Activated CD8-positive, alpha-beta T cell treated with anti-CD3 and anti-CD28 coated beads, Interleukin-2, amount 10 ng/mL, durations not matched to agents 7 days and 5 days (primary cell): ENCODE measurements at places on chromosomes 12 and 14. TPM values are rescaled to one million over a fixed set of nuclear protein-coding genes. Genes with fewer than 3 reads are reported as not detected.

- H3K4me1 ChIP-seq = peaks cover 18% of the 10 kb centered on the region
- no peak overlapping the region for H3K27ac ChIP-seq
- no peak overlapping the region for H3K4me3 ChIP-seq
Measured at GRCh38 chr14:58574623-58575022, 63.1 kb upstream of the DACT1 start.

DNA sequence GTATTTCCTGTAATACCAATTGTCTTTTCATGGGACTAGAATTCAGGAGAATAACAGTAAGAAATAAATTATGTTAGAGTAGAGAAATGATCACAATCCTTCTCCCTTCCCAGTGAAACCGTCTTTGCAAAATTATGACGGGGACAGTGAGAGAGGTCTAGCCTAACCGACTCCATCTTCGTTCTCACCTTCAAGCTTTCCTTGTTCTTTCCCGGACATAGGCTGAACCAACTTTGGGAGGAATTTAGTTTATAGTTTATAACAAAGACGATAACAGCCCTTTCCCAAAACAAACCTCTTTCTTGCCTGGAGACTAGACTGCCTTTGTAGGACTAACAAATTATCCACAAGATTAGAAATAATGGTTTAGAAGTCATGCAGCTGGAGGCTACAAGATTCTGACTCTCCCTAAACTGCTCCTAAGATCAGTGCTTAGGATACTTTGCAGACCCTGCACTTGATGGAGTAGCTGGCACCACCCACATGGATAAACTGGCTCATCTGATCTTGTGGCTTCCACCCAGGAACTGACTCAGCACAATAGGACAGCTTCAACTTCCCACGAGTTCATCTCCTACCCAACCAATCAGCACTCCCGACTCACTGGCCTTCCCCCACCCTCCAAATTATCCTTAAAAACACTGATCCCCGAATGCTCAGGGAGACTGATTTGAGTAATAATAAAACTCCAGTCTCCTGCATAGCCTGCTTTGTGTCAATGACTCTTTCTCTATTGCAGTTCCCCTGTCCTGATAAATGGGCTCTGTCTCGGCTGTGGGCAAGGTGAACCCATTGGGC, 521.2 kb upstream of the TBX3 start:
- H3K4me1 ChIP-seq = no peaks in the 10 kb centered on the region
- no peak overlapping the region for H3K27ac ChIP-seq
- DNase-seq = no peak
- H3K27me3 ChIP-seq = no peaks in the 10 kb centered on the region
- no peak overlapping the region for H3K4me3 ChIP-seq

DNA sequence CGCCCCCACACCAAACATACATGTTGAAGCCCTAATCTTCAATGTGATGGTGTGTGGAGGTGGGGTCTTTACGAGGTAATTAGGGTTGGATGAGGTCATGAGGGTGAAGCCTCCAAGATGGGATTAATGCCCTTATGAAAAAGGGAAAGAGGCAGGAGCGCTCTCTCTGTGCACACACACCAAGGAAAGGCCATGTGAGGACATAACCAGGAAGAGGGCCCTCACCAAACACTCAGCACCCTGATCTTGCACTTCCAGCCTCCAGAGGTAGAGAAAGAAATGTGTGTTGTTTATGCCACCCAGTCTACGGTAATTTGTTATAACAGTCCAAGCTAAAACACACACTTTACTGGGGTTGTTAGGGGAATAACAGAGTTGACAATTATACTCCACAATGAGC, 14.6 kb upstream of the PITPNM2 start:
- DNase-seq = no peak
- H3K27ac ChIP-seq = no peak overlapping the region
- no peak overlapping the region for H3K4me3 ChIP-seq
- H3K27me3 ChIP-seq = no peaks in the 10 kb centered on the region
- H3K4me1 ChIP-seq = no peaks in the 10 kb centered on the region
- H3K36me3 ChIP-seq = peaks cover 58% of the 10 kb centered on the region

- H3K4me3 ChIP-seq = no peak overlapping the region
- DNase-seq = no peak
- peaks cover 31% of the 10 kb centered on the region for H3K27me3 ChIP-seq
- peaks cover 9% of the 10 kb centered on the region for H3K4me1 ChIP-seq
Measured at GRCh38 chr12:2648406-2648805, 146.4 kb upstream of the FKBP4 start.

- H3K27ac ChIP-seq = no peak overlapping the region
- H3K27me3 ChIP-seq = no peaks in the 10 kb centered on the region
- no peak overlapping the region for H3K4me3 ChIP-seq
- no peak for DNase-seq
- H3K4me1 ChIP-seq = no peaks in the 10 kb centered on the region
Measured at GRCh38 chr12:3307389-3307788, 183.6 kb upstream of the PRMT8 start.

- no peaks in the 10 kb centered on the region for H3K27me3 ChIP-seq
- no peak for DNase-seq
- H3K4me3 ChIP-seq = no peak overlapping the region
- H3K4me1 ChIP-seq = peaks cover 79% of the 10 kb centered on the region
- H3K36me3 ChIP-seq = peaks cover 41% of the 10 kb centered on the region
Measured at GRCh38 chr12:89236748-89237383, 115.4 kb downstream of the DUSP6 start.

DNA sequence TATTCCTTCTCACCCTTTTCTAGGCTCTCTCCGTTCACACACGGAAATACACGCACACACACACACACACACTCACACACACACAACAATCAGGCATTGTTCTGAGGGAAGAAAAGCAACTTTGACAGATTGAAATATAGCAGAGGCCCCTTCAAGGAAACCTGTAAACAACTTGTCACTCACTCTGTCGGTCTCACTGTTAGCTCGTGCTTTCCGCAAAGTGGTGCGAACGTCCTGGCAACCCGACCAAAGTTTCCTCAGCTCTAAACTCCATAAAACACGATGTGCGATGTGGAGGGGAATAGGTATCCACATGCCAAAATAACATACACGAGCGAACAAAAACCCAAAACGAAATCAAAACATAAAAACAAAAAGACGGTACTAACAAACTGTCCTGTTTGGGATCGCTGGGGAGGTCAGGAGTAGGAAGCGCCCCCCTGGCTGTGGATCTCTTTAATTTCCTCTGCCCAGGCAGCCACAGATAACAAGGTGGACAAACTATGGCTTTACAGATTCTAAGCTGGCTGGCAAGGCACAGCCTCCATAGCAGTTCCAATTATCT, 822 bp upstream of the SOX5 start:
- H3K4me3 ChIP-seq = no peak overlapping the region
- DNase-seq = no peak
- H3K27ac ChIP-seq = no peak overlapping the region
- H3K4me1 ChIP-seq = no peaks in the 10 kb centered on the region
- no peaks in the 10 kb centered on the region for H3K27me3 ChIP-seq

DNA sequence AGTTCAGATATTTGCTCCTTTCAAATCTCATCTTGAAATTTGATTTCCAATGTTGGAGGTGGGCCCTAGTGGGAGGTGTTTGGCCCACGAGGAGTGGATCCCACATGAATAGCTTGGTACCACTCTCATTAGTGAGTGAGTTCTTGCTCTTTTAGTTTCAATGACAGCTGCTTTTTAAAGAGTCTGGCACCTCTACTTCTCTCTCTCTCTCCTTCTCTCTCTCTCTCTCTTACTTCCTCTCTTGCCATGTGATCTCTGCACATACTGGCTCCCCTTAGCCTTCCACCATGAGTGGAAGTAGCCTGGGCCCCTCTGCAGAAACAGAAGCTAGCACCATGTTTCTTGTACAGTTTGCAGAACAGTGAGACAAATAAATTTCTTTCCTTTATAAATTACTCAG, 25.1 kb downstream of the GPR65 start:
- peaks cover 57% of the 10 kb centered on the region for H3K4me1 ChIP-seq
- H3K27ac ChIP-seq = no peak overlapping the region
- no peak overlapping the region for H3K4me3 ChIP-seq
- no peak for DNase-seq
- peaks cover 26% of the 10 kb centered on the region for H3K36me3 ChIP-seq
- no peaks in the 10 kb centered on the region for H3K27me3 ChIP-seq

DNA sequence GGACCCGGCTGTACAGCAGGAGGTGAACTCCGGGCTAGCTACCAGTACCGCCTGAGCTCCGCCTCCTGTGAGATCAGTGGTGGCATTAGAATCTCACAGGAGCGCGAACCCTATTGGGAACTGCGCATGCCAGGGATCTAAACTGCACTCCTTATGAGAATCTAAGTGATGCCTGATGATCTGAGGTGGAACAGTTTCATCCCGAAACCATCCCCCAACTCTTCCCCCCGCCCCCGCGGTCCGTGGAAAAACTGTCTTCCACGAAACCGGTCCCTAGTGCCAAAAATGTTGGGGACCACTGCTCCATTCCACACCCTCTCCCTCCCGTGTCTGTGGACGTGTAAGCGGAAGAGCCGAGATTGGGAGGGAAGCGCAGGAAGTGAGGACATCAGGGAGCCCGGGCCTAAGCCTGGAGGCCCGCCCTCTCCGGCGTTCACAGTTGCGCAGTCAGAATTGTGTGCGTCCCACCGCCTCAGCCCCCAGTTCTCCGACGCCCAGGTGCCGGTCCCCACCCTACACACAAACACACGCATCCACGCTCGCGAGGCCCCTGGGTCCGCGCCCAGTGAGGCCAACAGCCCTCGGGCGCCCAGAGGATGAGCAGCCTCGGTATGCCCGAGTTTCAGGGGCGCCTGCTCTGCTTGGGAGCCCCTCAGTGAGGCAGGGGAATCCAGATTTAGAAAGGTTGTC, 1.8 kb upstream of the RNASE4 start:
- no peak overlapping the region for H3K4me3 ChIP-seq
- no peak overlapping the region for H3K27ac ChIP-seq
- H3K27me3 ChIP-seq = no peaks in the 10 kb centered on the region
- H3K4me1 ChIP-seq = peaks cover 14% of the 10 kb centered on the region
- DNase-seq = peak; percentile 83

- H3K4me3 ChIP-seq = no peak overlapping the region
- peaks cover 12% of the 10 kb centered on the region for H3K27me3 ChIP-seq
Measured at GRCh38 chr14:90137807-90138206, 76.0 kb downstream of the KCNK13 start.

DNA sequence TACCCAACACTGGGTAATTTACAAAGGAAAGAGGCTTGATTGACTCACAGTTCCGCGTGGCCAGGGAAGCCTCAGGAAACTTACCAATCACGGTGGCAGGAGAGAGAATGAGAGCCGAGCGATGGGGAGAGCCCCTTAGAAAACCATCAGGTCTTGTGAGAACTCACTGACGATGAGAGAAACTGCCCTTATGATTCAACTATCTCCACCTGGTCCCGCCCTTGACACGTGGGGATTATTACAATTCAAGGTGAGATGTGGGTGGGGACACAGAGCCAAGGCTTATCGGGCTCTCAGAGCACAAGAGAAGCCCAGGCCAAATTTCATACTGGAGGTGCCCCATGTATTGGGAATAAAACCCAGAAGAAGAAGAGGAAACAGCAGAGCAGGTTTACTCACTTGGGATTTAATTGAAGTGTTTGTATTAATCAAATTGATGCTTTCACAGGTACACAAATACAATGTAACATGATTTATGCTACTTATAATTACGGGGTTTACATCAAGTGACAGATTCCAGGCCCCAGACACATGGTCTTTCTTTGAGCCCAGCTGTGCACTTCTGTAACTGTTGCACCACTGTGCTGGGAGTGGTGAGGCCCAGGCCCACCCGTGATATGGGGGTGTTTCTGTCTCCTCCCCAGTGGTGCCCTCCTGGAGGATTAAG, 8.2 kb upstream of the CCDC85C start:
- no peaks in the 10 kb centered on the region for H3K4me1 ChIP-seq
- no peak overlapping the region for H3K4me3 ChIP-seq
- no peak overlapping the region for H3K27ac ChIP-seq

- no peak for DNase-seq
- no peaks in the 10 kb centered on the region for H3K27me3 ChIP-seq
- peaks cover 60% of the 10 kb centered on the region for H3K36me3 ChIP-seq
- H3K4me1 ChIP-seq = peaks cover 17% of the 10 kb centered on the region
- no peak overlapping the region for H3K4me3 ChIP-seq
Measured at GRCh38 chr14:64193821-64194220, 100.3 kb downstream of the ESR2 start.

DNA sequence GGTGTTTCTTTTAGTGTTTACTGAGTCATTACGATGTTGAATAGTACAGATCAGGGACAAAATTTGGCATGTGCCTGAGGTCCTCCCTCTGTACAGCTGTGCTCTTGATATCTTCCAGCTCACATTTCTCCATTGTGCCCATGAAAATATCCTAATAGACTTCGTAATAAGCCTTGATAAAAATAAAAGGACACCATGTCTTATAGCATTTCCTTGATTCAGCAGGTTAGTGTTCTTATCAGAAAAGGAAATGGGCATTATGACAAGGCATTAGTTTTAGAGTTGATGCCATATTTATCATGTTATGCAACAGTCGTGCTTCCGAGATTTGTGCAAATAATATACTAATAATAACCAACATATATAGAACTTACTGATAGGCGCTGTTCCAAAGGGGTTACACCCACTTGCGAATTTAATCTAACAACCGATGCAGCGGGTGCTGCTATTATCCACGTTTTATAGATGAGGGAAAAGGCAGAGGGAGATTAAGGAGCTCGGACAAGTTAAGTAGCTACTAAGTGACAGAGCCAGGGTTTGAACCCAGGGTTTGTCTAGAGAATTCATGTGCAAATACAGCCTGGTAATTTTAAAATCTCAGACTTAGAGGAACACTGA, 15.1 kb upstream of the WNK1 start:
- peaks cover 8% of the 10 kb centered on the region for H3K4me1 ChIP-seq
- H3K36me3 ChIP-seq = no peaks in the 10 kb centered on the region
- H3K4me3 ChIP-seq = no peak overlapping the region

DNA sequence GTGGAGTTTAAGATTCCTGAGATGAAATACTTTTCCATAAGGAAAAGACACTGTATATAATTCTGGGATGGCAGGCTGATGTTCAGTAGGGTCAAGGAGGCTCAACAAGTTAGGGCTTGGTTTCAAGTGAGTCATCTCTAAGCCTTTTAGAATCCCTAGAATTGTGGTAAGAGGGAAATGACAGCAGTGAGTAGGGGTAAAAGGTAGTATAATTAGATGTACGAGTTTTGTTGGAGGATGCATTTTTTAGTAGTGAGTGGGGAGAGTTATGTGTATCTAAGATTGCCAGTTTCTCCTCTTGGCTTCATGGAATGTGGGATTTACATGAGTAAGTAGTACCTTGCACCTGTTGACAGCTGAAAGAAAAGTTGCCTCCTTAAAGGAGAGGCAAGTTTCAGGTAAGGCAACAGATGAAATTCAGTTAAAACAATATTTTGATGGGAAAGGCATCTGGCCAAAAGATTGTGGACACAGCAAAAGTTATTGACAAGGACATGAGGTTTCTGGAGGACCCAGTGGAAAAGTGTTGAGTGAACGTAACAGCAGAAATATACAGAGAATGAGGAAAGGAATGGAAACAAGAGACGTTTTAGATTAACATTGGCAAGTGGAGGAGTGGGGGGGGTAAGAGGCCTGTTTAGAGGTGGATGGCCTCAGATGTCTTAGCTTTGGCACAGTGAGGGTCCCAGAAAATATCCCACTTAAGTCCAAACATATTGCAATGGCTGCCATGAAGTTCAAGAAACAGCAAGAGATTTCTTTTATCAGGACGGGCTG, 21.8 kb downstream of the LMO3 start:
- no peak overlapping the region for H3K27ac ChIP-seq
- no peaks in the 10 kb centered on the region for H3K4me1 ChIP-seq
- DNase-seq = no peak

SUOX gene
- 6.8 TPM for total RNA-seq

OR6S1 gene
- total RNA-seq = not detected
